Aorta (tissue), 5 donors: ENCODE measurements at places on chromosomes 16 and 17. TPM values are rescaled to one million over a fixed set of nuclear protein-coding genes. Genes with fewer than 3 reads are reported as not detected.

Gene RBFOX1
- total RNA-seq, result not detected

DNA sequence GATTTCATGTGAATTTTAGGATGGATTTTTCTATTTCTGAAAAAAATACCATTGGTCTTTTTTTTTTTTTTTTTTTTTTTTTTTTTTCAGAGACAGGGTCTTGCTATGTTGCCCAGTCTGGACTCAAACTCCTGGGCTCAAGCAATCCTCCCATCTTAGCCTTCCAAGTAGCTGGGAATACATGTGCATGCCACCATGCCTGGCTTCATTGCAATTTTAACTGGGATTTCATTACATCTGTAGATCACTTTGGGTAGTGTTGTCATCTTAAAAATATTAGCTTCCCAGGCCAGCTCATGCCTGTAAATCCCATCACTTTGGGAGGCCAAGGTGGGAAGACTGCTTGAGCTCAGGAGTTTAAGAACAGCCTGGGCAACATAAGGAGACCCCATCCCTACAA is 54.8 kb downstream of the TOM1L2 start:
- no peak for DNase-seq

DNA sequence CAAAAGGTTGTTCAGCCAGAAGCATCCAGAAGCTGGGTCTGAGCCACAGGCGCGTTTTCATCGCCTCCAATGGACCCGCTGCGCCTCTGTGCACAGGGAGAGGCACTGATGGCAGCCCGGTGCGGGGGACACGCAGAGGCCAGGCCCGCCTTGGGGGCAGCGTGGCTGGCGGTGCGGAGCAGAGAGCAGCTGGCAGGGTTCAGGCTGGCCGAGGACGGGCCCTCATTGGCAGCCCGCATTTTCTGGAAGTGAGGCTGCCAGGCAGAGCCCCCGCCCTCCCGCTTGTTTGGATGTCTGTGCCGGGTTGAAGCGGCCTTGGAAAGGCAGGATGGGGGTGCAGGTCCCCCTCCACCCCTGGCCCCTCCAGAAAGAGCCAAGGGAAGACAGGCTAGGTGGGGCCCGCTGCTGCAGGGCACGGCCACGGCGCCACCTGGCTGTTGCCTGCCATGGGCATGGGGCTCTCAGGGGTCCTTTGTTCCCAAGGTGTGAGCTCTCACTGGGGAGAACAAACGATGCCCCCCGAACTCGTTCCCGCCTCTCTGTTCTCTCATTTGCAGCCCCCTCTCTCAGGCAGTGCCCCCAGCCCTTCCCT is 18.8 kb downstream of the GSE1 start:
- no peak for DNase-seq

Gene SCGB1C2
- not detected for total RNA-seq

DNA sequence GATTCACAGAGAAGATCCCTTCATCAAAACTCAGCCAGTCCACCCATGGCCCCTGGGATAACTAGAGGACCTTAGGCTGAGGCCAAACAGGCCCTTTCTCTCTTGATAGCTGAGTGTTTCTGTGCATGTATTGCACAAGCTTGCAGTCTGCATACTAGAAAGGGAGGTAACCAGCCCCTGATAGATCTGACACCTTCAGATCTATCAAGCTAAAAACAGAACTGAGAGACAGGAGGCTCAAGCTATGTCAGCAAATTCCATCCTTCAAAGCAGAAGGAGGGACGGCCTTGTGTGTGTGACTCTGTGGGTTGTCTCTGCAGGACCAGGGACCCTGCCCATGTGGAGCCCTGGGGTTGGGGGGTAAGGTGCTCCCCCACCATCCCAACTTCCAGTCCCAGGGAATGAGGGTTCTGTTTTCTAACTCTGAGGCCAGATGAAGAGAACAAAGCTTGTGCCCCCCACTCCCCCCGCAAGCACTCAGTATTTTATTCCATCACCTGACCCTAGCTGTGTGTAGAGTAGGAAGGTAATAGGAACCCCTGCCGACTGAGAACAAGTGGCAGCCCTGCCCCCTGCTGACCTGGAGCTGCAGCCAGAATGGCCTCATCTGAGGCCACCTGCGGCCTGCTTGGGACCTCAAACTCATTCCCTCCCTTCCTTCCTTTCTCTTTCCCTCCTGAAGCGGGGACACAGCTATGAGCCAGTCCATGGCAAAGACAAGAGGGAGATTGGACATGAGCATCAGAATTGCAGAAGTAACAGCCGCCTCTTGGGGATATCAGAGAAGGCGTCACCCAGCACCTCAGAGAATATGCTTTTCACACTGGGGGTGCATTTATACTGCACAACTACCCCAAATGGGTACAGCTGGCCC is 63.8 kb downstream of the SMPD3 start:
- DNase-seq, result no peak

GRCh38 chr16:3997231-3997841 is 116.8 kb upstream of the CREBBP start:
- no peak for DNase-seq

Gene TBC1D26
- total RNA-seq, result not detected

DNA sequence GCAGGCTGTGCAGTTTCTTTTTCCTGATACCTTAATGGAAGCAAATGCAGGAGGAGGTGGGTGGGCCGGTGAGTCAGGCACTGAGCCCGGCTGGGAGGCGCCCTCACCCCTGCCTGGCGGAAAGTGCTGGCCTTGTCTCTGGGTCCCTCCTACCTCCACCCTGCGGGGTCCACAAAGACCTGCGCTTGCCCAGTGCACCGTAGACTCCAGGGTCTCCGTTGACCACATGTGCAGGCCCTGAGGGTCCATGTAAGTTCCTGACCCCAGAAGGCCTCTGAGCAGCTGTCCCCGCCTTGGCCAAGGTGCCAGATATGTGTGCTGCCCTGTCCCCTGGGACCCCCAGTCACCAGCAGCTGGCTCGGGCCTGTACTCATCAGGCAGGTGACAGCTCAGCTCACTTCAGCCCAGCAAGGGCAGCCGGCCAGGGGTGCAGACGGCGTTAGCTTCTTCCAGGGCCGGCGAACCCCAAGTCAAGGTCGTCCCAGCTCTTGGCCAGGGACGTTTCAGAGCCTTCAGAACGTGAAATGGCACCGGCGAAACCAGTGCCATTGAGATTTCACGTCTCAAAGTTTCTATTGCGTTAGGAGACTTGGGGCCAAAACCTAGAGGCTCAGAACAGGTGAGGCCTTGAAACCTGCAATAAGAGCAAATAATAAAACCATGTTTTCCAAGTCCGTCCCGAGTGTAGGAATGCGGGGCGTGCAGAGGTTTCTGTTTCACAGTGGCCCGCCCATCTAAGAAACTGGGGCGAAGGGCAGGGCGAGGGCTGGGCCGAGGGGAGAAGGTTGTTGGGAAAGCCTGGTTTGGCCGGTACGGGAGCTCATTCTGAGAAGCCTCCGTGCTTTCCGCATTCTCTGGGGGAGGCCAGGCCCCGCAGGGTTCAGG is 12.1 kb downstream of the METRNL start:
- no peak for DNase-seq

GRCh38 chr16:64051824-64052223 is 1070.0 kb downstream of the CDH11 start:
- no peak for DNase-seq

DNA sequence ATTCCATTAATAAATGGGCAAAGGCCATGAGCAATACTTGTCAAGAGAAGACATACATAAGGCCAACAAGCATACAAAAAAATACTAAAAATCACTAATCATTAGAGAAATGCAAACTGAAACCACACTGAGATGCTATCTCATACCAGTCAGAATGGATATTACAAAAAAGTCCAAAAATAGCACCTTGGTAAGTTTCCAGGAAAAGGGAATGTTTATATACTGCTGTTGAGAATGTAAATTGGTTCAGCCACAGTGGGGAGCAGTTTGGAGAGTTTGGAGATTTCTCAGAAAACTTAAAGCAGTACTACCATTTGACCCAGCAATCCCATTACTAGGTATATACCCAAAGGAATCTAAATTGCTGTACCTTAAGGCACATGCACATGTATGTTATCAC is 467.7 kb downstream of the CDH11 start:
- DNase-seq, result no peak

DNA sequence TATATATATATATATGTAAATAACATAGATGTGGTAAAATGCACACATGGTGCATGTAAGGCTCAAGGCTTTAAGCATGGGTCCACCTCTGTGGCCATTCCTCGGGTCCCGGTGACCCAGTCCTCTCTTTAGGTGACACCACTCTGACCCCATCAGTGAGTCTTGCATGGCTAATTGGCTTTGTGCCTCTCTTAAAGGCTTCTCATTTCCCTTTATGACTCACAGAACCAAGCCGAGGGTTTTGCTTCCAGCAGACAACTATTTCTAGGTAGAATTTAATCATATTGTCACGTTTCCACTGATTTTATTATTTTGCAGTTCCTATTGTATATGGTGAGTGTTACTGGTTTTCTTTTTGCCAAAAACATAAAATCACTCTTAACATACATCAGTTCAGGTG is 59.7 kb downstream of the PLCG2 start:
- DNase-seq, result no peak

GRCh38 chr17:55175788-55176427 is 88.9 kb upstream of the HLF start:
- DNase-seq, result no peak

DNA sequence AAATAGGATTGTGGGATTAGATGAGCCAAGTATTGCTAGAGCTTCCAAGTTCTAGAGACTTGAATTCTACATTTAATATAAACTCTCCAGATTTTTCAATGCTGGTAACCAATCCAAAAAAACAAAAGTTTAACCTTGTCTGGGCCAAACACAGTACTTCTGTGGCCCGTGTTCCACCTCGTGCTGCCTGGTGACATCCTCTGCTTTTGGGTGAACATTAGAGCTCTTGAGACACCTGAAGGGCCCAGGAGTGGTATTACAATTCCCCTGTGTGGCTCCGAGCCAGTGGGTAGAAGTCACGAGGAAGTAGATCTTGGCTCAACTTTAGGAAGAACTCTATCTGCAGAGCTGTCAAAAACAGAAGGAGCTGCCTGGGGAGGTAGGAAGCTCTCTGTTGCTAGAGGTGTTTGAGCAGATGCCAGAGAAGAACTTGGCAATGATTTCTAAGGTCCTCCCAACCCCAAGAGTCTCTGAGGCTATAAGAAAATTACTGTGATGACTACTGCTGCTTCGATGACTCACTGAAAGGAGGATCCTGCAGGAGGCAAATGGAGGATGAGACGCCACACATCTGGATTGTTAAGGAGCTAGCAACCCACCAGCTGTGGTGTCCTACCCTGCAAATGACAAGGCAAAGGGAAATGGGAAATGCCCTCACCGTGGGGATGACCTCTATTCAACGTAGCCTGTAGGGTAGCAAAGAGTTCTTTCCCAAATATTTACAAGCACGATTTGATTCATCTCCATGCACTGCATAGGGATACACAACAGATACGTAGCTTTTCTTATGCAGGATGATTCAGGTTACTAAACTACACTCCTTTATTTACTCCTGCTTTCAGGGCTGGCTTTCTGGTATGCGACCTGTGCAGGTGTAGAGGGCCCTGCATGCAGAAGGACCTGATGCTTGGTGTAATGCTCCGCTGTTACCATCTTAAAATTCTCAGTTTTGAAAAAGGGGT is 45.8 kb upstream of the GAS7 start:
- DNase-seq, result no peak

Gene SLC2A4
- total RNA-seq, result 2.5 TPM

GRCh38 chr17:33475594-33475993 is 182.5 kb upstream of the ASIC2 start:
- no peak for DNase-seq

Gene KRT24
- total RNA-seq, result not detected

DNA sequence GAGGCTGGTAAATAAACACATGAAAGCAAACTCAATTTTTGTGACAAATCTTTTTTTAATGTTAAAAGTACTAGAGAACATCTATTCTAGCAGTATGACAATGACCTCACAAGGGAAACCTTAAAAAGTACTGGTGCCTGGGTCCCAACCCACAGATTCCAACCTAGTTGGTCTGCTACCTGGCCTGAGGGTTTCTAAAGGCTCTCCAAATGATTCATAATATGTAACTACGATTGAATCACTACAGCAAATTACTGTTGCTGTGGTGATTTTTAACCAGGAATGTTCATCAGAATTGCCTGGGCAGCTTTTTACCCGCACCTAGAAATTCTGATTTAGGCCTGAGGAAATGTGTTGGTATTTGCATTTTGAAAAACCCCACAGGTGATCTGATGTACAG is 26.1 kb downstream of the CDR2 start:
- DNase-seq, result no peak

Gene BICDL2
- 0.18 TPM for total RNA-seq

GRCh38 chr17:34235389-34236028 is 19.6 kb upstream of the CCL2 start:
- DNase-seq, result no peak

DNA sequence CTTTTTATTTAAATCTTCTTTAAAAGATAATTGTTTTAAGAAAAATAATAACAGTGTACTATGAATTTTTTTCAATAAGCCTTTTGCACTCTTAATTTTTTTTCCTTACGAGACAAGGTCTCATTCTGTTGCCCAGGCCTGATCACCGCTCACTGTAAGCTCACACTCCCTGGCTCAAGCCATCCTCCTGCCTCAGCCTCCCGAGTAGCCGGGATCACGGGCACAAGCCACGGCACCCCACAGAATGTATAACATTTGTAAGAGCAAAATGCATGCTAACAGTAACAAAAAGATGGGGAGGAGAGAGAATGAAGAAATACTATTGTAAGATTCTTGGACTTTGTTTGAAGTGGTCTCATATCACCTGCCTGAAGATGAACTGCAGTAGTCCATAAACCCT is 126.9 kb upstream of the CHMP6 start:
- peak; percentile 27 for DNase-seq

GRCh38 chr16:86512301-86512859 is 2.1 kb downstream of the FOXF1 start:
- DNase-seq, result no peak

DNA sequence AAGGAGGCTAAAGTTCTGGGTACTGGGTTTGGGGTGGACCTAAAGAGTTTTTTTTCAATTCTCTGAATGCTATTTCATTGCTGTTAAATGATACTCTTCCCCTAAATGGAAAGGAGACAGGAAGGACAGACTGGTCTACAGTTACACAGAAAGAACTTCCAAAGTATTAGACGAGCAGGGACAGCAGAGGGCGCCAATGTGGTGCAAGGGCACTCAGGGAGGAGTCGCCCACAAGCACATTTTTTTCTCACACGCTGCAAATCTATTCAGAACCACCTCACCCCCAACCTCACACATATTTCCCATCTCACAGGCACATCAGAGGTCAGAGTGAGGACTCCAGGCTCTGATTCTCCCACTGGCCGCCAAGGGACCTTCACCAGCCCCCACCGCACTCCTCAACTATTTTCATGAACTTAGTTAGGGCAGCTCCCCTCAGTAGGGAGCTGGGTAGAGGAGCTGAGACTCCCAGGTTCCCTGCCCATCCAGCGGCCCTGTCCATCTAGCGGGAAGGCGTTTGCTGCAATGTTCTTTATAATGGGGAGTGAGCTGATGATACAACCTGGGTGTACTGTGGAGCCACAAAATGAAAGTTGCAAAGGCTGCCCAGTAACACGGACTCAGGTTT is 6.8 kb upstream of the CA4 start:
- DNase-seq, result peak; percentile 91

Gene VAT1L
- total RNA-seq, result 18.7 TPM

Gene RNF222
- total RNA-seq, result not detected

DNA sequence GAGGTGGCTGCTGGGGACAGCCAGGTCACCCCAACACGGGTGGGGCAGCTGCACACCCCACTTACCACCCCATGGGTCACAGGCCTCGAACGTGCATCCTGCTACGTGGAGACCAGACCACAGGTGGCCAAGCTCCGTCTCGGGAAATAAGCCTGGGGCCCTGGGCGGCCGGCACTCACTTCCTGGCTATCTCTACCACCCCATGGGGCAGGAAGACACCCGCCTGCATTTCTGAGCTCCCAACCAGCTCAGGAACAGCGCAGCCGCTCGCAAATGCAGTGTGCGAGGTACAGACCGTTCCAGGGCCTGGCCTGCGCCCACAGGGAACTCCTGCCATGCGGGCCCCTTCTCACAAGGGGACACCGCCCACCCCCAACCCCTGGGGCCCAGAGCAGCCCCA is 4.9 kb upstream of the GNG13 start:
- no peak for DNase-seq

Gene B4GALNT2
- total RNA-seq, result 0.15 TPM
